ENCODE measurements at places on chromosomes 7 and 10.

DNA sequence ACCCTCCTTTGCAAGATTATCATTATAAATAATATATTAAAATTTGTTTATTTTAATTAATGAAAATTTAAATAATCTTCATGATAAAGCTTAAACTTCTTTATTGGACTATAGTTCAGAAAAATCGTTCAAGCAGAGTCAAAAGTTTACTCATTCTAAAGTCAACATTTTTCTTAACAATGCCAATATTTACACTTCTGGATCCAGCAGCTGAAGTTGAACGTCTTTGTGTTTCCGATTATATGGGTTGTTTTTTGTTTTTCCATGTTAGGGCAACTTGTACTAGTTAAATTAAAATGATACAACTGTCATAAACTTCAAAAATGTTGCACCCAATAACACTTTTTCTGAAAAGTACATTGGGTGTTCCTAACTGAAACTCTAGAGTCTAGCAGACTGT, 43.8 kb downstream of the GRB10 start:
- H3K27ac ChIP-seq, result no peak overlapping the region
- no peaks in the 10 kb centered on the region for H3K36me3 ChIP-seq
- H3K27me3 ChIP-seq, result no peaks in the 10 kb centered on the region
- no peak for DNase-seq

DNA sequence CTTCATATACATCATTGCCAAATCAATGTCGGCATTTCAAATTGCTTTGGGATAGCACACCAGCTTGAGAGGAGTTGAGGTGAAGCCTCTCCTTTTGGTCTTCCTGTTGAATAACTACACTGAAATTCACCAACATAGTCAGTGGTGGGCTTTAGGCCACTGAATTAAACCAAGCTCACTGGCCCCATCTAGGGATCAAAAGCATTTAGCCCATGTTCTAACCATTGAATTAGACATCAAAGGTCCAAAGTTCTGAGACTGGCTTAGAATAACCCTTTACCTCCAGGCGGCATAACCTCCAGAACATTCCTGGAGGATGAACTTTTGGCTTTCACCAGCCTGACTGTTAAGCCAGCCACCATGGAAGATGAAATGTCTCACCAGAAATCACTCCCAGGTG, 54.6 kb downstream of the BPGM start:
- no peaks in the 10 kb centered on the region for H3K36me3 ChIP-seq
- peaks cover 51% of the 10 kb centered on the region for H3K4me1 ChIP-seq
- no peak overlapping the region for H3K4me3 ChIP-seq
- H3K27me3 ChIP-seq, result no peaks in the 10 kb centered on the region

GRCh38 chr10:118850418-118851061, 95.8 kb upstream of the CACUL1 start:
- no peaks in the 10 kb centered on the region for H3K4me1 ChIP-seq
- no peaks in the 10 kb centered on the region for H3K36me3 ChIP-seq
- H3K27me3 ChIP-seq, result no peaks in the 10 kb centered on the region
- peak; percentile 65 for DNase-seq

DNA sequence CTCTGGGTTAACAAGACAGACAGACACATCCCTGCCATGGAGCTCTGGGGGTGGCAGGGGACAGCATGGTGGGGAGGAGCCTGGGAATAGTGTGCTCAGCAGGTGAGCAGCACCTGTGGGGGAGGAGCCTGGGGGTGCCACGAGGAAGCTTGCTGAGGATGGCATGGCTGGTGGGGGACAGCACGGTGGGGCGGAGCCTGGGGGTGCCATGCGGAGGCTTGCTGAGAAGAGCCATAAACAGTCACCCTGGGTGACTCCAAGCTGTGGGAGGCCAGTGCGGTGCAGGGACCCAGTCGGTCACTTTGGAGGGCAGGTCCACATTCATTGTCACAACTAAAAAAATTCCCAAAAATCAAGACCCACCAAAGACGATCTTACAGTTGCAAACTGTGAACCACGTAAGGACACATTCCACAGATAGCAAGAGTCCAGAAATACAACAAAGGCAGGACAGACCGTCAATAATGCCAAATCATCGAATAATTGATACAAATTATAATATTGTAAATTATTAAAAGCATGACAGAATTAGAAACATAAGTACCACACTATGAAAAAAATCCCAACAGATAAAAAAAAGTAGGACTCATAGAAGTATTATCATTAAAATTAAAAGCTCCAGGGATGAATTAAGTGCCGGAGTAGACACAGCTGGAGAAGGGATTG, 24.4 kb downstream of the NKX6-2 start:
- no peaks in the 10 kb centered on the region for H3K36me3 ChIP-seq
- no peaks in the 10 kb centered on the region for H3K4me1 ChIP-seq

GRCh38 chr10:31768467-31768866, 160.2 kb downstream of the ARHGAP12 start:
- H3K4me1 ChIP-seq, result no peaks in the 10 kb centered on the region
- no peak for DNase-seq
- H3K36me3 ChIP-seq, result no peaks in the 10 kb centered on the region

GRCh38 chr10:100998183-100998990, 1.2 kb upstream of the LZTS2 start:
- H3K4me3 ChIP-seq, result peak overlapping the region; percentile 94
- DNase-seq, result peak; percentile 70
- peaks cover 3% of the 10 kb centered on the region for H3K4me1 ChIP-seq
- H3K27ac ChIP-seq, result peak overlapping the region; percentile 100

DNA sequence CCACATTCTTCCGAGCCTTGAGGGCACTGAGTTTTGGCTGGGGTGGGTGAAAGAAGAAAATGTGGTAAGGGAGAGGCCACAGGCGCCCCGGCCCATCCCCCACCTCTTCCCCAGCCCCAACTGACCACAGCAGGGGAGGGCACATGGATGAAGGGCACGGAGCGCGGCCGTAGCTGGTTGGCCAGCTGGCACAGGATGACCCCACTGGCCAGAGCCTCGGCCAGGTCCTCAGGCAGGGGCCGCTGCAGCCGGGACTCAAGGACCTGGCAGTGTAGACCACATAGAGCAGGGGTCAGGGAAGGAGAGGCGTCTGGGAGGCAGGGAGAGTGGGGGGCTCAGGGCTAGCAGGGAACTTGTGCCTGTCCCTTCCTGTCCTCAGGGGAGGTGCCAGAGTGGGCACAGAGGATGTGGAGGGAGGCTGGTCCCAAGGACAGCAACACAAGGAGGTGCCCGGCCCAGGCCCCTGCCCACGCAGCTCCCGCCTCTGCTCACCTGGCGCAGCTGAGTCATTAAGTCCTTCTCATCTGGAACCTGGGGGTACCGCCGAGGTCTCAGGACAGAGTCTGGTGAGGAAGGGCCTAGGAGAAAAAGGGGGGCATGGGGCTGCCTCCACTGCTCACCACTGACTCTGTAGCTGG, 2.2 kb upstream of the SAP25 start:
- DNase-seq, result no peak
- H3K27me3 ChIP-seq, result peaks cover 3% of the 10 kb centered on the region
- H3K27ac ChIP-seq, result no peak overlapping the region
- no peaks in the 10 kb centered on the region for H3K4me1 ChIP-seq
- peaks cover 90% of the 10 kb centered on the region for H3K36me3 ChIP-seq

DNA sequence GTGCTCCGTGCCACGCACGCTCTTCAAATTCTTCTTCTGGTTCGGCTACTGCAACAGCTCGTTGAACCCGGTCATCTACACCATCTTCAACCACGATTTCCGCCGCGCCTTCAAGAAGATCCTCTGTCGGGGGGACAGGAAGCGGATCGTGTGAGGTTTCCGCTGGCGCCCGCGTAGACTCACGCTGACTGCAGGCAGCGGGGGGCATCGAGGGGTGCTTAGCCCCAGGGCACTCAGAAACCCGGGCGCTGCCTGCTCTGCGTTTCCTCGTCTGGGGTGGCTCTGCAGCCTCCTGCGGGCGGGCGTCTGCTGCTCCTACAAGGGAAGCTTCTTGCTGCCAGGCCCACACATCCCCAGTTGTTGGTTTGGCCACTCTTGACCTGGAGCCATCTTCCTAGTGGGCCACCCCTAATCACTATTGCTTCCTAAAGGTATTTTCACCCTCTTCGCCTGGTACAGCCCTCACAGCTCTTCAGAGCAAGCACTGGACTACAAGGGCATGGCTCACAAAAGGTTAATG, 2.5 kb downstream of the ADRA2A start:
- H3K4me1 ChIP-seq, result no peaks in the 10 kb centered on the region
- H3K27ac ChIP-seq, result no peak overlapping the region
- no peaks in the 10 kb centered on the region for H3K27me3 ChIP-seq
- no peaks in the 10 kb centered on the region for H3K36me3 ChIP-seq
- no peak for DNase-seq
- H3K4me3 ChIP-seq, result no peak overlapping the region

GRCh38 chr10:7184660-7185366, 226.0 kb downstream of the SFMBT2 start:
- peaks cover 4% of the 10 kb centered on the region for H3K4me1 ChIP-seq
- peak overlapping the region; percentile 5 for H3K27ac ChIP-seq

GRCh38 chr10:66927971-66928770, 2.3 kb downstream of the LRRTM3 start:
- no peak overlapping the region for H3K27ac ChIP-seq
- H3K4me1 ChIP-seq, result peaks cover 25% of the 10 kb centered on the region
- no peak for DNase-seq

DNA sequence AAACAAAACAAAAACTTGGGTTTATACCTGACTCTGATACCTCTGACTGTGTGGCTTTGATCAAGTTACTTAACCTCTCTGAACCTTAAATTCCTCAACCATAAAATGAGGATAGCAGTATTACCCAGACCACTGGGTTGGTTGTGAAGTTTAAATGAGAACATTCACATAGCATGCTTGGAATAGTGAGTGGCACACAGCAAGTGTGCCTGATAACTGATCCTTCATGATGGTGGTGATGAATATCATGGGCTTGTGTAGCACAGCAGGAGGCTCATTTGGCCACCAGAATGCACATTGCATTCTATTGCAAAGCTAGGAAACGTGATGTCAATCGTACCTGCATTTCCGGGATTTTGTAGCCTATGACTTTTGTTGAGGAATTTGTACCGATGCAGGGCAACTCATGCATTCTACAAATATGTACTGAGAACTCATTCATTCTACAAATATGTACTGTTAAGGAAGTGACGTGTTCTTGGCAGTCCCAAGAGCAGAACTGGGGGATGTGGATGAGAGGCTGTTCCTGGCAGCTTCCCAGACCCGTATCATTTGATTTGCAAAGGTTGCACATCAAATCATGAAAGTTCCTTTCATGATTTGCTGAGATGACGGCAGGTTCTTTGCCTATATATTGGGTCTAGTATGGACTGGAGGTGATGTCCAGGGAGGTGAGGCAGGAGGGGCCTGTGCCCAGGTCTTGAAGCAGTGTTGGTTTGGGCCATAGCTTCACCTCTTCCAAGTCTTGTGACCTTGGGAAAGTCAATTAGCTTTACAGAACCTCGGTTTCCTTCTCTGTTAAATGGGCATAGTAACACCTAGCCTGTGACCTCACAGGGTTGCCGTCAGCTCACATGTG, 94.6 kb upstream of the SMNDC1 start:
- DNase-seq, result no peak
- peaks cover 5% of the 10 kb centered on the region for H3K4me1 ChIP-seq
- H3K27me3 ChIP-seq, result no peaks in the 10 kb centered on the region
- no peak overlapping the region for H3K27ac ChIP-seq
- no peak overlapping the region for H3K4me3 ChIP-seq

DNA sequence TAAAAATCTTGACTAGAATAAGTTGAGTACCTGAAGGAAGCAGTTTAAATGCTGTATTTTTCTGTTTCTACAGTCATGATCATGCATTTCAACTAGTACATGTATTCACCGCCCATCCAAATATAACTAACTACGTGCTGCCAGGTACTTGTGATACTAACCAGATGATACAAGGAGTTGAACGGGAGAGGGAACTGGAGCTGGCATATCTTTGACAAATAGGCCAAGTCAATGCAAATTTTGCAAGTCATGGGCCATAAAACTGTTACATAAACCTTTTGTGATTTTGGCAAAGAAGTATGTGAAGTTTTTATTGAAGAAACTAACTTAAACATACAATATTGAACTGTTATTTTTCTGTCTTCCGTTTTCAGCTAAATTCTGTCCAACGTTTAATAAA, 14.5 kb downstream of the NUP42 start:
- H3K27me3 ChIP-seq, result no peaks in the 10 kb centered on the region
- no peak for DNase-seq
- H3K4me1 ChIP-seq, result no peaks in the 10 kb centered on the region
- H3K4me3 ChIP-seq, result no peak overlapping the region

- no peak overlapping the region for H3K4me3 ChIP-seq
- no peaks in the 10 kb centered on the region for H3K36me3 ChIP-seq
- no peaks in the 10 kb centered on the region for H3K27me3 ChIP-seq
- no peak for DNase-seq
- H3K4me1 ChIP-seq, result no peaks in the 10 kb centered on the region
Observed at GRCh38 chr7:13538669-13539068, 450.8 kb downstream of the ETV1 start.

DNA sequence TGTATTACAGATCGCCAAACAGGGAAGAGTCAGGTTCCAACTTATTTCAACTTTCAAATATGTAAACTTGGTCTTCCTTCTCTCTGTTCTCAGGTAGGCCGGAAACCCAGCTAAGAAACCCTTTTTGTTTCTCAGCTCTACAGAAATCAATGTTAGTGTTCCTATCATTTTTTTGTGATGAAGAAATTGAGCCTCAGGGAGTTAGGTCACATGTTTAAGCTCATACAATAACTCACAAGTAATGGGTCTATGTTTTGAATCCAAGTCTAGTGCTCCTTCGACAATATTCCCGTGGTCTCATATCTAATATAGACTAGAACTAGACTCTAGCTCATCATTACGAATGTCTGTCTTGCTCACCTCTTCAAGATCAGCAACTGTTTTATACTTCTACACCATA, 22.3 kb downstream of the DENND2A start:
- DNase-seq, result no peak
- no peak overlapping the region for H3K27ac ChIP-seq
- H3K36me3 ChIP-seq, result no peaks in the 10 kb centered on the region
- H3K4me1 ChIP-seq, result peaks cover 32% of the 10 kb centered on the region

DNA sequence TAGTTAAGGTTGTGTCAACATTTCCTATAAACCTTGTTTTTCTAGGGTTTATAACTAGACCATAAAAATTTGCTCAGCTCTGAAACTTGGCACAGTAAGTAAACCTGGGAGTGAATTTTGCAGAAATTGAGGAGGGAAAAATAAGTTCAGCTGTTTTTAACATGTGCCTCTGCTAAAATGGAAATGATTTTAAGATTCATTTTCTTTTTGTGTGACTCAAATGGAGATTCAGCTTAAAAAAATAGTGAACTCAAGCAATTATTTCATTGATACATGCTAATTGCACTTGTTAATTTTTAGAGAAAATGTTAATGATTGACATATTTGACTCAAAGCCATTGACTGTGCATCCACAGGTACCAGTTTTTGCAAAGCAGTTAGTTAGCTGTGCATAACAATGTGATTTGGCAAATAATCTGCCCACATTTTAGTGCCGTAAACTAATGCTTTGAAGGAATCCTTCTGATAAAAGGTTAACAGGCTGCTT, 68.5 kb upstream of the ZNF438 start:
- H3K27me3 ChIP-seq, result no peaks in the 10 kb centered on the region
- H3K4me1 ChIP-seq, result no peaks in the 10 kb centered on the region
- H3K4me3 ChIP-seq, result no peak overlapping the region
- H3K36me3 ChIP-seq, result no peaks in the 10 kb centered on the region
- DNase-seq, result no peak

GRCh38 chr7:35546691-35547429, 148.1 kb downstream of the HERPUD2 start:
- H3K27me3 ChIP-seq, result no peaks in the 10 kb centered on the region
- no peaks in the 10 kb centered on the region for H3K36me3 ChIP-seq
- no peak overlapping the region for H3K27ac ChIP-seq
- H3K4me3 ChIP-seq, result no peak overlapping the region
- no peak for DNase-seq
- no peaks in the 10 kb centered on the region for H3K4me1 ChIP-seq
